ENCODE measurements at places on chromosomes 4 and X.

DNA sequence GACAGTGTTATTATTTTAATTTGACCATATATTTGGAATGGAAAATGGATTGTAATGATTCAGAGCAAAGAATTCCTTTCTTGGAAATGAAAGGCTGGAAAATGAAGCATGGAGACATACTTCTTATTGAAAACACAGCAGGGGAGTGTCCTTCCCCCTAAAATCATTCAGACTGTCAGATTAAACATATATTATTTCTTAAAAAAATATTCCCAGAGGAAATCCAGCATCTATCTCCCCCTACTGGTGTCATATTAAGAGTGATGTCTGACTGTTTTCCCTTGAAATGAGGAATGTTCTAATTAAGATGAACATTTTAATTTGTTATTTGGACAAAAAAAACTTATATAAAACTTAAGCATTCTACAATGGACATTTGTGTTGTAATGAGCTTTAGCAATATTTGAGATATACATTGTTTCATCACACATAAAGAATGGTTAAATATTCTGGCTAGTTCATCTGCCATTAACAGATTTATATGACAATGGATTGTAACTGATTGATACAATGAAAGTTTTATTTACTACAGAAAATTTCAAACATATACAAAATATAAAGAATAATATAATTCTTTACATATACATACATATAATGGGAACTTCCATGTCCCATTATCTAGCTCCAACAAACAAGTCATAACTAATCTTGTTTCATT lies 264.6 kb downstream of the SPRY1 start:
- no peak for DNase-seq

DNA sequence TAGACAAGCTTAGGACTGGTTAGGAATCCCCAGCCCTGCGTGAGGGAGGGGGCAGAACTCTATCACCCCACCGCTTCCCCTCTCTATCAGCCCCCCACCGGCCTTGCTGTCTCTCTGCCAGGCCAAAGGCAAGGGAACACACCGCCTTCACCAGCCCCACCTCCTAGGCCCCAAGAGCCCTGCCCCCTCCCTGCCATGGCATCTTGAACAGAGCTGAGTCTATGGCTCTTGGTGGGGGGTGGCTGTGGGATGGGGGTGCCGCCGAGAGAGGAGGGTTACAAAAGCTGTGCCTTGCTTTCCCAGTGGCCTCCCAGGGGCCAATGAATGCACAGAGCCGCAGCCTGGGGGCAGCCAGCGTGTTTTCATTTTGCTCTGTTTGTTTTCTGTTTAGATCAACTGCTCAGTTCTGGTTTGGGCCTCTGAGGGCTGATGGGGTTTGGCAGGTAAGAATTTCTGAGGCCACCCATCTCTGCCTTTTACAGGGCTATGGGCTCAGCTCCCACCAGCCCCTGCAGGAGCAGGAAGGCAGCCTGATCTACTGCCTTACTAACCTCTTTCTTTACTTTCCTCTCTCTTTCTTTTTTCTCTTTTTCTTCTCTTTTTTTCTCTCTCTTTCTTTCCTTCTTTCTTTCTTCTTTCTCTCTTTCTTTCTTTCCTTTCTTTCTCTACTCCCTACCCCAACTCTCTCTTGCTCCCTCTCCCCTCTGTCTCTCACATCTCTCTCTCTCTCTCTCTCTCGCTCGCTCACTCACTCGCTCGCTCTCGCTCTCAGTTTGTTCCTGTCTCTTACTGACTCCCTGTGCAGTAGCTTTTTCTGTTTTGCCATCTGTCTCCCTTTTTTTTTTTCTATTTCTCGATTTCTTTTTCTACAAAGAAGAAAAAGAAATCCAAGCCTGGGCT lies 128.3 kb downstream of the PJA1 start:
- no peak for DNase-seq

- no peak for DNase-seq
These were observed 42.1 kb downstream of the GUCY1A1 start for GRCh38 chr4:155708782-155709181.

GRCh38 chrX:36445566-36445965 lies 526.0 kb downstream of the CFAP47 start:
- DNase-seq = no peak

DNA sequence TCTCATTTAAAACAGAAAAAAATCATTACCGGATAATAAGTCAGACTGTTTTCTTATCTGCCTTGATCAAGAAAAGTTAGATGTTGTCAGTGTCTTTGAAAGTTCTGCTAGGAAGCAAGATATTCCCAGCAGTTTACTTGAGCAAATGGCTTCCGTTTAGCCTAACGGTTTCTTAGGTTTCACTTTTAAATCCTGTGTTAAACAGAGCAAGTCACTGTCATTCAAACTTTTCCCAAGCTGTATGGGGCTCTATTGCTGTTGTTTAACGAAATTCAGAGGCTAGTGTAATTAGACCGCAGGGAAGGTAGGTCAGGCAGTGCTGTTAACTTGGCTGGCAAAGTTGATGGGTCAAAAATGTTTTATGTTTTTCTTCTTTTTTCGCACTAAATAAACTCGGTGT lies 80.3 kb upstream of the NEIL3 start:
- DNase-seq = no peak

DNA sequence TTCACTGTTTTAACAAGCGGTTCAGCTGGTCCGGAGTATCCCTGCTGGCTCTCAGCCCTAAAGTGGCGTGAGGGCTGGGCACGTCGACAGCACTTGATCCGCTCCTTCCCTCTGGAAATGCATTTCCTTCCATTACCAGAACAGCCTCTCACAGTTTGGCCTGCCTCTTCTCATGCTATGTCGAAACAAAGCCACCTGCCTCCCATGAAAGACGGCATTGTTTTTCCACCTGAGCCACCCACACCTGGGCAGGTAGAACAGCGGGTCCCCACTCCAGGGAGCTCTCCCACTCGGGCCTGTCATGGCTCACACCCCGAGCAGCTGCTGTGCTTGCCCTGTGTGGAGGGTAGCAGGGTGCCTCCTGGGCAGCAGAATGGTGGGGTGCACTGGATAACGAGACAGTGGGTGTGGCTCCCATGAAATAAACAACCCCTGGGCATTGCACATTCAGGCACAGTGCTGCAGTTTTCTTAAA lies 86.2 kb downstream of the FHDC1 start:
- no peak for DNase-seq
